LoVo (cell line): ENCODE measurements at places on chromosomes 3 and 15.

GRCh38 chr3:72614394-72615074, 233.7 kb downstream of the SHQ1 start:
- DNase-seq: no peak

GRCh38 chr3:141998669-141999290, 122.3 kb downstream of the ATP1B3 start:
- DNase-seq: no peak

DNA sequence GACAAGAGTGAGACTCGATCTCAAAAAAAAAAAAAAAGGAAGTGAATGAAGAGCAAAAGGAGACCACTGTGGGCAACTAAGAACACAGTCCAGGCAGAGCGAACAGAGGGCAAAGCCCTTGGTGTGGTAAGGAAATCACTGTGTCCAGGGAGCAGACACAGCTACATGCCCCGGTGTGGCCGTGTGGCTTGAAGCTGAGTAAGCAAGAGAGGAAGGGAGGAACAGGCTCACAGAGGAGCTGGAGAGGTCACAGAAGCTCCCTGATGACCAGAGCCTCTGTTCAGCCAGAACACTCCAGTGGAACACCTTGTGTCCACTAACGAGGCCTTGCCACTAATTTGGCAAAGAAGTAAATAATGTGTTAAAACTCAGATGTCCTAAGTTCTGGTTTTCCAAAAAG, 60.6 kb upstream of the GATA2 start:
- no peak for DNase-seq

DNA sequence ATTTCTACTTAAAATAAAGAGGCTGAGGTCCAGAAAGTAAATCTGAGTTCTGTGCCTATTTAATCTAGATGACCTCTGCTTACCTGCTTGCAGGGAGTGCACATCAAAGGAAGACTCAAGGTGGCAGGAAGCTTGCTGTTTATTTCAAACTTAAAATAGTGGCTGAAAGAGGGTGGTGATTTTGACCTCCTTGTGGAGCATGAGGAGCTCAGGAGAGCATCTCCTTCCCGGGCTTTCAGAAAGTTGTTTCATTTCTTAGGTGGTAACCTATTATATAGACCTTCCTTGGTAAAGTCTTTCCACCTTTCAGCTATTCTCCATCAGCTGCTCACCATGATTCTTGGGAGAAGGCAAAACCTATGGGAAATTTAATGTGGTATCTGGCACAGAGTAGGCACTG, 494 bp downstream of the GCSAM start:
- no peak for DNase-seq

GRCh38 chr3:59334585-59334984, 284.8 kb upstream of the CFAP20DC start:
- DNase-seq: no peak

DNA sequence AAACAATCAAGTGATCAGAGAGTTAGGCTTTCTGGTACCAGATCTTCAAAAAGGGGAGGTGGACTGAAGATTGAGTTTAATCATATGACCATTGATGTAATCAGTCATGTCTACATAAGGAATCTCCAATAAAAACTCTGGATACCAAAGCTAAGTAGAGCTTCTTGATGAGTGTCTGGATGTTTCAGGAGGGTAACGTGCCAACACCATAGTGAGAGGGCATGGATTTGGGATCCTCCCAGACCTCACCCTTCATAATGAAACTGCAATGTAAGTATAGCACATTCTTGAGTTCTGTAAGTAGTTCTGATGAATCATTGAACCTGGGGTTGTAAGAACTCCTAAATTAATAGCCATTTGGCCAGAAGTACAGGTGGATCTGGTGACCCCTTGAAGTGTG, 21.3 kb downstream of the PGPEP1L start:
- DNase-seq: no peak

- DNase-seq: no peak
These were observed 144.6 kb downstream of the RORA start for GRCh38 chr15:61084472-61084871.

GRCh38 chr15:82655606-82656005, 8.4 kb upstream of the CPEB1 start:
- DNase-seq: no peak

DNA sequence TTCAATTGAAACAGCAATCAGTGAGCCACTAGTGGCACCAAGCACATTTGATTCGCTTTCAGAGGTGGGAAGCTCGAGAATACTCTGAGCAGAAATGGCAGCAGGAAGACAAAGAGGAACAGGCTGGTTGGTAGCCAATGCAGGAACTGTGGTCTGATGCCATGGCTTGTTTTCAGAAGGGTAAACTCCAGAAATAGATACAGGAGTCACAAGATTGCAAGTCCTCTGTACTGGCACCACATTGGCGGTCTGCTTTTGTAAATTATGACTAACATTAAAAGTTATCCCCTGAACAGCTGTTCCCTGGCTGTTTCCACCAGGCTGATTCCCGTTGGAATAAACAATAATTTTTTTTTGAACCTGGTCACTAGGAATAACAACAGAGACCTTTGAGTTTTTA, 35.5 kb downstream of the USF3 start:
- DNase-seq: no peak

GRCh38 chr3:127978636-127979035, 63.6 kb downstream of the KBTBD12 start:
- DNase-seq: no peak

- DNase-seq: no peak
These were observed 215.6 kb downstream of the LPP start for GRCh38 chr3:188369526-188369925.

GRCh38 chr3:183185696-183186095, 23.2 kb upstream of the LAMP3 start:
- DNase-seq: no peak

GRCh38 chr3:129615751-129616281, 9.3 kb upstream of the PLXND1 start:
- no peak for DNase-seq

DNA sequence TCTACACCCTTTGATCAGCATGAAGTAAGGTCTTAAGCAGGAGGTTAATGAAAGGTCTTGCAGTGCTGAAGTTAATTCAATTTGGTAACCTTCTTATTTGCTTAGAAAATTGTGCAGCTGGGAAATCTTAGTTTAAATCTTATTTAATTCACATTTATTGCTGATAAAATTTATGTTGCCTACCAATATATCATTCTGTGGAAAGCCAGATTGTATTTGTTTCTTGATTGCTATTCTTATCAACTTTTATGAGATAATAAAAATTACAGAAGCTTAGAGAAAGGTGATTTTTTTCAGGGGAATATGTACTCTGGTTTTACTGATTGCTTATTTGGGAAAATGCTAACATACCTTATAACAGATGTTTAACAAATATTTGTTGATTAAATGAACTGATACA, 64.0 kb upstream of the PAQR5 start:
- no peak for DNase-seq

- no peak for DNase-seq
These were observed 132.6 kb downstream of the PLD1 start for GRCh38 chr3:171677706-171678105.

DNA sequence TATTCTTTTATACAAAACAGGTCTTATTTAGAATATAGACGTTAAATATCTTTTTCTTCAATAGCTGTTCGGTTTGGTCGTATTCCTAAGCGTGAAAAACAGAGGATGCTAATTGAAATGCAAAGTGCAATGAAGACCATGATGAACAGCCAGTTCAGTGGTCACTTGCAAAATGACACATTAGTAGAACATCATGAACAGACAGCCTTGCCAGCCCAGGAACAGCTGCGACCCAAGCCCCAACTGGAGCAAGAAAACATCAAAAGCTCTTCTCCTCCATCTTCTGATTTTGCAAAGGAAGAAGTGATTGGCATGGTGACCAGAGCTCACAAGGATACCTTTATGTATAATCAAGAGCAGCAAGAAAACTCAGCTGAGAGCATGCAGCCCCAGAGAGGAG, 16.8 kb downstream of the NR1D2 start:
- DNase-seq: no peak

- no peak for DNase-seq
These were observed 98.0 kb upstream of the LIMD1 start for GRCh38 chr3:45496555-45496954.

DNA sequence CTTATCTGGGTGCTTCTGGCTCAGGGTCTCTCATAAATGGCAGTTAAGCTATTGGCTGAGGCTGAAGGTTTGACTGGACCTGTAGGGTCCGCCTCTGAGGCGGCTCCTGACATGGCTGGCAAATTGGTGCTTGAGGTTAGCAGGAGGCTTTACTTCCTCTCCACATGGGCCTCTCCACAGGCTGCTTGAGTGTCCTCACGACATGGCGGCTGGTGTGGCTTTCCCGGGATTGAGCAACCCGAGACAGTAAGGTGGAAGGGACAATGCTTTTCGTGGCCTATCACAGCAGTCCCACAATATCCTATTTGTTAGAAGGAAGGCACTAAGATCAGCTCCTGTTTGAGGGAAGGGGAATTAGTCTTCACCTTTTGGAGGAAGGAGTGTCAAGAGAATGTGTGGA, 267.3 kb upstream of the LRRFIP2 start:
- no peak for DNase-seq

DNA sequence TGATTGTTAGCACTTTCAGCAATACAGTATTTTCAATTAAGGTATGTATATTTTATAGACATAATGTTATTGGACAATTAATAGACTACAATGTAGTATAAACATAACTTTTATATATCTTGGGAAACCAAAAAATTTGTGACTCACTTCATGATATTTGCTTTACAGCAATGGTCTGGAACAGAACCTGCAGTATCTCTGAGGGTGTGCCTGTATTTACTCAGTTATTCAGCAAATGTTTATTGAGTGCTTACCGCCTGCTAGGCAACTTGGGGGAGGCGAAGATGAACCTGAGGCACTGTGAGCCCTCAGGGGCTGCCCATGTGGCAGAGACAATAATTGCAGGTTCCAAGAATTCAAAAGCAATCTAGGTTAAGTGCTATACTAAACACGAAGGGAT, 144.8 kb downstream of the GABRB3 start:
- peak; percentile 1 for DNase-seq

DNA sequence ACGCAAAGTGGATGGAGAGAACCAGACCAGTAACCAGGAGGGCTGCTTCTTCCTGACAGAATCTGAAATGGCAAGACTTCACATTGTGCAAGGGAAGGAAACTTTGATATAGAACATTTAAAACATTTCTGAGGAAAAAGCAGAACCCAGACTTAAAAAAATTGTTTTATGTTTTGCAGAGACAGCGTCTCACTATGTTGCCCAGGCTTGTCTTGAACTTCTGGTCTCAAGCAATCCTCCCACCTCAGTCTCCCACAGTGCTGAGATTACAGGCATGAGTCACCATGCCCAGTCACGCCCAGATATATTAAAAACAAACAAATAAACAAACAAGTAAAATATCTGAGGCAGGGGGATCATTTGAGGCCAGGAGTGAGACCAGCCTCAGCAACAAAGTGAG, 46.2 kb downstream of the CRTAP start:
- no peak for DNase-seq

DNA sequence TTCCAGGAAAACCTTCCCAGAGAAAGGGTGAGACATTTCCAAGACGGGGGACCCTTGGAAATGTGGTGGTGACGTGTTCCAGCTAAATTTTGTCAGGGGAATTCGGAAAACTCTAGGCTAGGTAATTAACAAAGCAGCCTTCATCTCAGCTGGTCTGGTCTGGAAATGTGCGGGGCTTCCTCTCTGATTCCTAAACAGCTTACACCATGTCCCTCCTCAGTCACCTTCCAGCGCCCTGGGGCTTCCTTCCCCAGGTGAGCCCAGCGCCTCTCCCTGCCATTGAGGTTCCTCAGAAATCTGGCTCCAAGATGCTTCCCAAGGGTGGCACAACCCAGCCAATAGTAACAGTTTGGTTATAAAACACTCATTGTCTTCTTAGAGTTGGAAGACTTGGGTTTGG, 571 bp downstream of the ACAD9 start:
- DNase-seq: no peak

- no peak for DNase-seq
These were observed 134.4 kb downstream of the MYLK start for GRCh38 chr3:123749711-123750110.

DNA sequence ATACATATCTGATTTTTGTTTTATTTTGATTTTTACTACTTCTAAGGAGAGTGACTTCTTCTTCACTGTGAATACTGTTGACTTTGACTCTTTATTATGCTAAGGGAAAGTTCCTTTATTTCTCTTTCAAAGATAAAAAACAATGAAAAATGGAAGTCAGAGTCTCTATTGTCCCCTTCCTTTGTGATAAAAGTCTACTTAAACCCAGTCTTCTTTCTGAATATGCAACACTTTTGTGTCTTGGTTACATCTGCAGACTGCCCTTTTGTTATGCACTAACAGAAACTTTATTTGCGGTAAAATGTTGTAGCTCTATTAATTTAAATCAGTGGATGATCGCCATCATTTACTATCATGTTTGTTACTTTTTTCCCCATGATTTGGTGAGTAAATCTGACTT, 13.2 kb downstream of the PARP15 start:
- no peak for DNase-seq

GRCh38 chr15:74208901-74209559, 6.4 kb upstream of the STRA6 start:
- DNase-seq: no peak

GRCh38 chr3:171108066-171108465, 81.5 kb upstream of the SLC2A2 start:
- DNase-seq: no peak

GRCh38 chr15:51924156-51925068, 47.2 kb downstream of the LEO1 start:
- no peak for DNase-seq

DNA sequence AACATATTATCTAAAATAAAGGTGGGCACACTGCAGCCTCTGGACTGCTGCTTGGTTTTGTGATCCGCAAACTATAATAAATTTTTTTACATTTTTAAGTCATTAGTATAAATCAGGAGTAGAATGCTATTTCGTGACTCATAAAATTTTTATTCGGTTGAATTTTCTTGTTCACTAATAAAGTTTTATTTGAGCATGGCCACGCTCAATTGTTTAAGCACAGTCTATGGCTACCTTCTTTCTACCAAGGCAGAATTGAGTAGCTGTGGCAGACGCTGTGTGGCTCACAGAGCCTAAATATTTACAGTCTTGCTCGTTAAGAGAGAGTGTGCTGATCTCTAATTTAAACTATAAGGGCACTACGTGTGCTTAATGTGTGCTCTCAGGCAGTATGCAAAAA, 28.9 kb downstream of the ROBO2 start:
- no peak for DNase-seq

DNA sequence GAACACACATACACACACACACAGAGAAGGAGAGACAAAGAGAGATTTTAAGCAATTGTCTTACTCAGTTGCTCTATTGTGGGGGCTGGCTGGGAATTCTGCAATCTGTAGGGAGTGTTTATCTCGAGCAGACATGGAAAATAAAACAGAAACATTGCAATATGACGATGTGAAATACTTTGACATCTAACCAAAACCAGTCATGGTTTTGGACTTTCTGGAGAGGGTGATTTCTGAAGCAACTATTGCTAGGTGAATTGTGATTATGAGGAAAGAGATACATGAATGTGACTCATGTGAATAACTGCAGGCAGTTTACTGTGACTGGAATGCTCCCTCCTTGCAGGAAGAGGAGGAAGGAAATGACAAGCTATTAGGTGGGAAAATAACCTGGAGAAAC, 12.3 kb upstream of the PHLDB2 start:
- DNase-seq: no peak

- DNase-seq: no peak
These were observed 85.0 kb downstream of the ATP10A start for GRCh38 chr15:25778161-25778560.

GRCh38 chr3:105364128-105364527, 2.6 kb upstream of the ALCAM start:
- DNase-seq: no peak

GRCh38 chr3:154085799-154086198, 35.4 kb upstream of the ARHGEF26 start:
- no peak for DNase-seq

- no peak for DNase-seq
These were observed 212.1 kb downstream of the GBE1 start for GRCh38 chr3:81549388-81549787.
